Tibial nerve (tissue), 4 donors: ENCODE measurements at places on chromosomes 7 and 10.

DNA sequence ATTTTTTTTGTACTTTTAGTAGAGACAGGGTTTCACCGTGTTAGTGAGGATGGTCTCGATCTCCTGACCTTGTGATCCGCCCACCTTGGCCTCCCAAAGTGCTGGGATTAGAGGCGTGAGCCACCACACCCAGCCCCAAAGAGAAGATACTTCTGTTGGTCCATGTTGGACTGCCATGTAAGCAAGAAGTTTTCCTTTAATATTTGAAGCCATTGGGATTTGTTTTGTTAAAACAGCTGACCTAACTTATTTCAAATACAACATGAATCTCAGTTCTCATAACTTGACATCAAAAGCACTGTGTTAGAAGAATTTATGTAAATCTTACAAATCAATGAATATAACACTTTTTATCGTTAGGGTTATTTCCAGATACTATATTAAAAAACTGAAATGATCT is 302.4 kb downstream of the SDHAF3 start:
- DNase-seq, result no peak

DNA sequence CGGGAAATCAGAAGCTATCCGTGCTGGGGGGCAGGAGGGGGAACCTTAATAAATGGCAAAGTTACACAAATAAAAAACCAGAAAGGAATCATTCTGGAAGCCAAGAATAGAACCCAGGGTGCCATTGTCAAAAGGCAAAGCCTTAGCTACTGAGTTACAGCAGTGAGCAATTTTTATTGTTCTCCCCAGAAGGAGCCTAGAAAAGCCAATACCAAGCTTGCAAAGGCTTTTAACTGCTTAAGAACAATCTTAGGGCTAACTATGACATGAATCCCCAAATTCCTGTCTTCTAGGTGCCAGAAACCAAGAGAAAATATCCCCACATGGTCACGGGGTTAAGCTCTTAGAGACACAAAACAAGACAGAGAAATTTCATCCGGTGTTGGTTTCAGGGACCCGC is 482.7 kb downstream of the CCSER2 start:
- no peak for DNase-seq

GRCh38 chr10:14382022-14382421 is 51.3 kb upstream of the FRMD4A start:
- DNase-seq, result no peak

- no peak for DNase-seq
Observed at GRCh38 chr10:87603769-87604168, 55.9 kb upstream of the PAPSS2 start.

DNA sequence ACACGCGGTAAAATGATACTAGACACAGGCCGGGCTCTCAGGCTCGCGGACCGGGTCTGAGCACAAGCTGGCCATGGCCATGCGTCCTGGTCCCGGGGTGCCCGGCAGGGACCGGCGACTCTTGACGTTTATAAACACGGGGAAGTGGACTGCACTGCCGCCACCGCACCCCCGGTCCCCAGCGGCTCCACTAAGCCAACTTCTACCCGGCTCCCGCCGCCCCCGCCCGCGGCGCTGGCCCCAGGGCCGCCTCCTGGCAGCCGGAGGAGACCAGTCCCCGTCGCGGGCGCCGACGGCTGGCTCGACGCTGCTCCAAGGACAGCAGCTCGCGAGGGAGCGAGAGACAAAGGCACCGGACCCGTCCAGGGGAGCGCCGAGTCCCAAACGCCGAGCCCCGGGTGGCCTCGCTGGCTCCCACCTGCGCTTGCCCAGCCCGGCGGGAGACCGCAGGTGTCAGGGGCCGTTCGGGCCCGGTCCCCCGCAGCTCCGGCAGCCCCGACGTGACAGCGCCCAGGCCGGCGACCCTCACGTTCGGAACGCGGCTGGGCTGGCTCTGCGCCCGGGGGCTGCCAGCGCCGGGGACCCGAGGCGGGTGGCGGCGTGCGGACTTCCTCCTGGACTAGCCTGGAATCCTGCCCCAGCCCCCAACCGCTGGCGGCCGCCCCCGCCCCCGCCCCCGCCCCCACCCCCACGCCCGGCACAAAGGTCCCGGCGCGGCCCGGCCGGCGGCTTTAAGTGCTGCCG is 517 bp downstream of the ITGB1 start:
- DNase-seq, result no peak

GRCh38 chr7:40213856-40214255 is 79.1 kb downstream of the SUGCT start:
- no peak for DNase-seq

GRCh38 chr7:40432046-40432445 is 297.2 kb downstream of the SUGCT start:
- DNase-seq, result no peak

DNA sequence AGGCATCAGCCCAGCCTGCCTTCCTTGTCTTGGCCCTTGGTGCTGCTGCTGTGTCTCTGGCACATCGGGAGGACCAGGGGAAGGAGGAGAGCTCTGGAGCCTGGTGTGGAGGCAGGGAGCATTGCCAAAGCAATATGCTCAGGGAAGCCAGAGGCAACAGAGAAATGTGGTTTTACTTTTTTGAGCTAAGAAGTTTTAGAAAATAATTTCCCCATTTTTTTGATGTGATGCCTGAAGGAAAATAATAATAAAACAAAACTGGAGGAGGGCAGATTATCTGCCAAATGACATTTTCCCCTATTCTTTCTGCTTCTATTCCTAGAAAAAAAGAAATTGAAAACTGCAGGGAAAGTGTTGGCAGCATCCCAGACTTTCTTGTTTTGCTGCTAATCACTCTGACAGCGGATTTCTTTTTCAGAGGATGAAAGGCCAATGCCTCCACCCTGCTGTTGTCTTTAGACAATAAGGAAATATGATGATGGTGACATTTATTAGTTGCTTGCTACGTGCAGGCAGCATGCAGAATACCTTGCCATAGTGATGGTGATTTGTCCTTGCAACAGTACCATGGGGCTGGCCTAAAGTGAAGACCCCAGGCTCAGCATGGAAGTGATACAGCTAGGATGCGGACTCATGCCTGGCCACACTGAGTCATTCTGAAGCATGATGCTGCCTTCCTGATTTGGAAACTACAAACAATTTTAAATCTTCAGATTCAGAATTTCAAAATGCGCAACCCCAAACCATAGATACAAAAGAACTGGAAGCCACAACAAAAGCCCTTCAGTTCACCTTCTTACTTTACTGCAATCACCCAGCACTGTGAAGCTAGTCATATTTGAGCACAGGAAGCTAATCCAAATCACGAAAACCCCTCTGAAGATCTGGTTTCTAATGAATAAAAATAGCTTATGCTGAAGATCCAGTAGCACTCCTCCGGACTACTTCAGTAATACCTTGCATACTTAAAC is 260.2 kb upstream of the TMEM72 start:
- DNase-seq, result no peak
